ENCODE measurements at places on chromosomes 4 and X.

GRCh38 chr4:337932-338758 lies 531 bp downstream of the ZNF141 start:
- H3K4me3 ChIP-seq: peak overlapping the region; percentile 99
- peak; percentile 40 for DNase-seq
- H3K27ac ChIP-seq: peak overlapping the region; percentile 98

DNA sequence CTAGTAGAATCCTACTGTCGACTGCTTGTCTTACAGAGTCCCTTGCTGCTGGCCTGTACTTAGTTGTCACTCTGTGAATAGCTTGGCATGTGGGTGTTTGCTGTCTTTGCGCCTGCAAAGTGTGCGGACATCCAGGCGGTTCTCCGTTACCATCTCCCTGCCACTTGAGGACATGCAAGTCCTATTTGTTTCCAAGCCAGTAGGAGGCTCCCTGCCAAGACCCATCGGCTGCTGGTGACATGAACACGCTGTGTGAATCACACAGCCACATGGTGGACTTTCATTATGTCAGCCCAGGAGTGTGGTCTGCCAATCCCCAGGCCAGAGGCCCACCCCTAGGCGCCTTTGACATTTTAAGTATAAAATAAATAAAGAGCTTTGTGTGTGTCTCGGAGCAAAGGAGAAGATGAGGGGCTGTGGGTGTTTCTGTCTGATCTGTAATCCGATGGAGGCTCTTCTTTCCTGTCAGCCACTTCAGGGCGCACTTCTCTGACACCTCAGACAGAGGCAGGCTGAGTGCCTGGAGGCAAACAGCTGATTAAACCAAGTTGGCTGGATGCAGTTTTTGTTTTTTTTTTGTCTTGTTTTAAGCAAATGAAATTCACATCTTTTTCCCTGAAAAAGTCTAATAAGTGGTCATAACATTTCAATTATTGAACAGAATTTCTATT lies 51.5 kb downstream of the ALPK1 start:
- no peaks in the 10 kb centered on the region for H3K4me1 ChIP-seq
- H3K27me3 ChIP-seq: no peaks in the 10 kb centered on the region
- H3K4me3 ChIP-seq: no peak overlapping the region
- H3K36me3 ChIP-seq: peaks cover 5% of the 10 kb centered on the region
- no peak overlapping the region for H3K27ac ChIP-seq
- DNase-seq: no peak

- H3K27me3 ChIP-seq: peaks cover 3% of the 10 kb centered on the region
- no peaks in the 10 kb centered on the region for H3K4me1 ChIP-seq
- DNase-seq: no peak
- no peak overlapping the region for H3K4me3 ChIP-seq
- no peaks in the 10 kb centered on the region for H3K36me3 ChIP-seq
Observed at GRCh38 chrX:45134775-45135174, 65.9 kb downstream of the DIPK2B start.

DNA sequence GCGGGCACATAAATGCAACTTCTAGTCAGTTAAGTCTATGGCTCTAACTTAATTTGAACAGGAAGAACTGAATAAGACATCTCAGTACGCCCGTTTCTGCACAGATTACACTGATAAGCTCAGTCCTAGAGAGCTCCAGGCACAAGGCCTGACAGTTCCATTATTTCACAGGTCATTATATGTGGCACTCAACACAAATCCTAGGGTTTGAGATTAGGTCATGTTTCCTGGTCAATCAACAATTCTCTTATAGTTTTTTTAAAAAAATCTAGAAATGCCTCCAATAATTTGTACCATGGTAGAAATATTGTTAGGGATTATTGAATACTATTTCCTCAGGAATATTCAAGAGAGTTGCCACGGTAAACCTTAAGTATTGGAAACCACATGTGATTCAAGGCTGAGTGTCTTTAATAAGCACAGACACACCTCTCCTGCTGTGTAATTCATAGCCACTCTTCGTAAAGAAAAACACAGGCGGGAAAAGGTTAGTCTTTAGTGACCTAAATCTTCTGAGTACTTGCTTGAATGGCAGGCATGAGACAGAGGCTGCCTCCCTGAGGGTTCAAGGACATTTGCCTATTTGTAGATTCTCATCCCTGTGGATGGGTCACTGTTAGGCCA lies 342.9 kb upstream of the ADGRL3 start:
- no peak overlapping the region for H3K27ac ChIP-seq
- no peaks in the 10 kb centered on the region for H3K27me3 ChIP-seq
- no peak for DNase-seq
- H3K36me3 ChIP-seq: no peaks in the 10 kb centered on the region
- H3K4me1 ChIP-seq: no peaks in the 10 kb centered on the region

All from activated T-helper 1 cell treated with anti-CD3 and anti-CD28 coated beads, Interleukin-12 subunit alpha, Interleukin-12 subunit beta, Interleukin-2, Interleukin-4 antibody, amounts not matched to agents 30 ng/mL and 10 ng/mL and 1 ng/mL, durations not matched to agents 14 hours and 24 hours and 36 hours (primary cell).